ENCODE measurements at places on chromosomes 7 and 10.
A peak's percentile ranks its signal among the peaks of the same experiment; 100 is the strongest.

DNA sequence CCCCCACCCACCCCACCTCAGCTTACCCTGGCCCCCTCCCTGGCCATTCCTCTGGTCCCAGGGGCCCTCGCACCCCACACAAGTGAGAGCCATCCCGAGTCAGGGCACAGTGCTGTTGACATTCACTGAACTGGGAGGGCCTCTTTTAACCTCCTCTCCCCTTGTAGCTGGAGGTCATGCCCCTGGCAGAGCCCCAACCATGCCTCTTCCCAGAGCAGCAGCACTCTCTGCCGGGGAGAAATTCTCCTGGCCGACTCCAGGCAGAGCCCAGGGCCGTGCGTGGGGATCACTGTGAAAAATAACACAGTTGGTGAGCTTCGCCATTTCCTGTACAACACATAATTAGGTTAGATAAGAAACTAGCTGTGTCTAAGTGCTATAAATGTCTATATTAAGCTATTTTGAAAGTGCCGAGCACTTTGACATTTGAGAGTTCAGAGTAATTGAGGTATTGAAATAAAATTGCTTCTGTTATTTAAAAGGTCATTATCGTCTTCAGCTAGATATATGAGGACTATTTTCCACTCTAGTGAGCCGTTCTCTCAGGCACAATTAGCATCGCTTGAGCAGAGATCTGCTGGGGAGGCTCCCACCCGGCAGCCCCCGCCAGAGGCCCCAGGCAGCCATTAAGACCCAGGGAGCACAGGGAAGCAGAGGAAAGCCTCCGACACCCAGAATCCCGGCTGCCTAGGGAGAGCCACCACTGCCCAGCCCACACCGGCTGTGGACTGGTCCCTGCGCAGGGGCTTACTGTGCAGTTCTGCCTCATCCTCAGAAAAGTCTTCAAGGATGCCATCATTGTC is 62.4 kb upstream of the LRRC18 start:
- no peak for DNase-seq

GRCh38 chr10:86387178-86387794 is 20.7 kb upstream of the GRID1 start:
- DNase-seq = no peak

DNA sequence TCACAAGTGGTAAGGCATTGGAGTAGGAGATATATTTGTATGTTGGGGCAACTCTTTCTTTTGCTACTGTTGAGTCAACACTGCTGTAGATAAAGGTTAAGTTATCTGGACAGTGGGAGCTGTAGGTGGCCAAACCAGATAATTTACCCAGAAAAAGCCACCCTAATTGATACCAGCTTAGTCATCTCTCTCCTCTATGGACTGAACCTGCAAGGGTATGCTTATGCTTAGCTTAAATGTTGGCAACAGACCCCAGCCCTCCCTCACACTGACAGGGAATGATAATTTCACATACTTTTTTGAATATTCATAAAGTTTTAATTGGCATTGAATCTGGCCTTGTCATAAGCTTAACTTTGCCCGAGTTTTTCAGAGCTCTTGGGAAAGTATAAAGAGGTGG is 66.3 kb downstream of the CREB5 start:
- no peak for DNase-seq

DNA sequence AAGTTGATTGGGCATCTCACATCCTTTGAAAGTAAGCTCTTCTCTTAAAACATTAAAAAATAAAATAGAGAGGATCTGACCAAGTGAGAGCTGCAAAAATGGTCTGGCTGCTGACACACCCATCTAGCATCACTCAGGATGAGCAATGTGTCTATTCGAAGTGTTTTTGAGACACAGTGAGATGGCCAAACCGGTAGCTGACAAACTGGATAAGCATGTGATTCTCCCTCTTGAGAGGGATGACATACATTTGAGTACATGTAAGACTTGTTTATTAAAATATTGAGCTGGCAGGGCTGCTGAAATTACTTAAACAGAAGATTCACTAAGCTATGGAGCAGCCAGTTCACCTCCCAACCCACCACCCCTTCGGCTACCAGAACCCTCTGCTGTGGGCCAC is 333.9 kb downstream of the ADRA2A start:
- DNase-seq = no peak

GRCh38 chr7:2270495-2270894 is 28.5 kb downstream of the NUDT1 start:
- no peak for DNase-seq

- DNase-seq = no peak
These were observed 27.1 kb upstream of the SGCE start for GRCh38 chr7:94683066-94683465.

DNA sequence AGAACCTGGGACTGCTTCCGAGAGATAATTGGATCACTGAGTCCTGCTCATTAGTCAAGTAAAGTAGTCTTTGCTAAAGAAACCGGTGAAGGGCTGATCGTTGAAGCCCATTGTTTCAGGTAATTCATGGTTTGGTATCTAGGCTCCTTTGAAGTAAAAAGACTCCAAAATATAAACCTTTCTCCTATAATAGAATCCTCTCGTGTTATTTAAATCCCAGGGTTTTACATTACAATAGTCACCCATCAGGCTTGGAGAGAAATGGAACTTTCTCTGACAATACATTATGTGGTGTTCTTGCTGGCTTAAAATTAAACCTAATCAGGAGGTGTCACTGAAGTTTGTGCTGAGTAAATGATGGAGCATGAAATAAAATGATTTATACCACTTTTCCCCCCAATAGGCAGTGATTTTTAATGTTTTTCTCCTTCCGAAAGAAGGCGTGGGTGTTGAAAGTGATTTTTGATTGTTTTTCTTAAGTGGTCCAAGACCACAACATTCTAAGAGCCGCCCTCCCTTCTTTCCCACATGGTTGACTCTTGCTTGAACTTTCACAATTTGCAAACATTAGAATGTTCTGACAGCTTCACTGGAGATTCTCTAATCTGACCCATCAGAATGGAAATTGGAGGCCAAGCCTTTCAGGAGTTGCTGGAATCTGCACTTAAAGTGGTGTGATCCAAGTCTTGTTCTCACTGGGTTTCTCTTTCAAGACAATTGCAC is 44.2 kb downstream of the LRMDA start:
- DNase-seq = no peak

DNA sequence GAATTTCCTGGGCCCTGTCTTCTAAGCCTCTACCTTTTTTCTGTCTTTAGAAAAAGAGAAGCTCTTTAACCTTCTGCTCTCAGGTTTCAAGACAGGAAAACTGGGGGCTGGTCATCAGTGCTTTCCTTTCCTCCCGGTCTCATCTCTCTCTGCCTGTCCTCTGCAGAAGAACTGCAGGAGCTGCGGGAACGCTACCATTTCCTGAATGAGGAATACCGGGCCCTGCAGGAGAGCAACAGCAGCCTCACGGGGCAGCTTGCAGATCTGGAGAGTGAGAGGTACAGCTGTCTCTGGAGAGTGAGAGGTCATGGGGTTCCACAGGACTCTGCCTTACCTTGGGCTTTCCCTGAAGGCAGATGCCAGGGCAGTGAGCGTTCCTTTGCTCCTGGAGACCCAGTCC is 12.7 kb downstream of the CCDC136 start:
- no peak for DNase-seq

DNA sequence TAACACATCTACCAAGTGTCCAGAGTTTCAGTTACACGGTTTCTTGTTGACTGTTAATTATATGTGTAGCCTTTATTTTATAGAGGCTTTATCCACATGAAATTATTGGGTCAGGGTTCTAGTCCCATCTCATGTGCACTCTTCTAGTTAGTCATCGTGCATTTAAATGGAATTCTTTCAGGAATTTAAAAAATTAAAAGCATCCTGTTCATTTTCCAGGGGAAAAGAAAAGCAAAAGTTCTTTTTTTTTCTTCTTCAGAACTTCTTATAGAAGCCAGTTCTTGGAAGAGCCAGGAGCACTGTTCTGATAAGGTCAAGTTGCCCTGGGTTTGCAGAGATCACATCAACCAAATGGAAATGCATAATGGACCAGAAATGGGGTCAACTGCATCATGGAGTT is 324.7 kb downstream of the INHBA start:
- DNase-seq = no peak

DNA sequence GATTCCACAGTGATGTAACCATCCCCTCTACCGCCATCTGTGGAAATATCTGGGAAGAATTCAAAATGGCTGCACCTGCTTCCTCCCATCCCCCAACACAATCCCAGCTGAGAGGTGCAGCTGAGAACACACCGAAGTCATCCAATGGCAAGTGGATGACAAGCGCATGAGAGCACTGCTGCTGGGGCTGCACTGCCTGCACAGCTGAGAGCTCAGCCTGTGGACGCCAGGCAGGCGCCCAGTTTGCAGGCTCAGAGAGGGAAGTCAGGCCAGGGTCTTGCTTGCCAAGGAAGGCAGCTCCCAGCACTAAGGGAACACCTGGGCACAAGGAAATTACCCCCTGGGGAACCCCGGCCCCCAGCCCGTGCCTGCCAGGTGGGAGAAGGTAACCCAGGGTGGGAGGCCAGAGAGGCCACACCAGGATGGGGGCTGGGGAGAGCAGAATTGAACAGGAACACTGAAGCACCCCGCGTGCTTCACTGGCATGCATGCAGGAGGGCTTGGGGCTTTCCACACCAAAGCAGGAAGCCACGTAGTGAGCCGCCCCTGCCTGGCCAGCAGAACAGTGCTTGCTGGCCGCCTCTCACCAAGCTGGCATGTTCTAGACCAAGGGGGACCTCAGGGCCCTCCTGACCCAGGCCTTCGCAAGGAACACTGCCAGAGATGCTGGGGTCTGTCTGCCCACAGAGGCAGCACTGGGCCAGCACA is 46.2 kb downstream of the FAM53B start:
- peak; percentile 54 for DNase-seq

GRCh38 chr7:134548877-134549276 is at the start of gene AKR1B15:
Gene AKR1B15, plus strand, starts transcription at chr7:134549110. Its CDS starts 15,510 bp downstream, at chr7:134564620.
- DNase-seq = no peak
